ENCODE measurements at places on chromosomes 1 and 21.

DNA sequence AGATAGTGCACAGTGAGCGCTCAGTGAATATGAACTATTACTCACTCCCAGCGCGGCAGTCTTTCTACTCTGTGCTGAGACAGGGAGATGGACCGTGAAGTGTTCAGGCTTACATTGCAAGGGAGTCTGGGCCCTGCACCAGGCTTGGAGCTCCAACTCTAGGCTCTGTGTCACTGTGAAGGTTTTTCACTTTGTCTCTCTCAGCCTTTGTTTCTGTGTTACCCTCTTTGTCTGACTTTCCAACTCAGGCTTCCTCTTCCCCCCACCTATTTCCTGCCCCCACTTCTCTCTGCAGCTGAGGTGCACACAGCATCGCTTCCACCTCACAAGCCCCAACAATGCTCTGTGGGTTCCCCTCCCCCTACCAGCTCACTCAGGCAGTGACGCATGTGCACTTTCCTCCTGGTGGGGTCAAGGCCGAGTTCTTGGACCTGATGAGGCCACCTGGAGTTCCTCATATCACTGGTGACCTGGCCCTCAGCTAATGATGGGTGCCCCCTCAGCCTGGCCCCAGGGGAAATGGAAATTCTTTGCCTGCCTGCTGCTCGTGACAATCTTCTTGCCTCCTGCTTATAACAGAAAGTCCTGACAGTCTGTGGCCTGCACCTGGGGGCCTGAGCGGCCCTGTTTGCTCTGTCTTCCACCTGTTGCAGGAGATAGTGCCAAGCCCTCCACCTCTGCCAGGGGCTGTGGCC is 1.1 kb upstream of the LCK start:
- no peak for DNase-seq

- no peak for DNase-seq
Observed at GRCh38 chr1:117605164-117605773, 579 bp upstream of the TENT5C start.

GRCh38 chr1:212608959-212609700 is 569 bp downstream of the ATF3 start:
- peak; percentile 24 for DNase-seq

GRCh38 chr1:243390162-243390791 is 134.4 kb downstream of the SDCCAG8 start:
- DNase-seq = no peak

DNA sequence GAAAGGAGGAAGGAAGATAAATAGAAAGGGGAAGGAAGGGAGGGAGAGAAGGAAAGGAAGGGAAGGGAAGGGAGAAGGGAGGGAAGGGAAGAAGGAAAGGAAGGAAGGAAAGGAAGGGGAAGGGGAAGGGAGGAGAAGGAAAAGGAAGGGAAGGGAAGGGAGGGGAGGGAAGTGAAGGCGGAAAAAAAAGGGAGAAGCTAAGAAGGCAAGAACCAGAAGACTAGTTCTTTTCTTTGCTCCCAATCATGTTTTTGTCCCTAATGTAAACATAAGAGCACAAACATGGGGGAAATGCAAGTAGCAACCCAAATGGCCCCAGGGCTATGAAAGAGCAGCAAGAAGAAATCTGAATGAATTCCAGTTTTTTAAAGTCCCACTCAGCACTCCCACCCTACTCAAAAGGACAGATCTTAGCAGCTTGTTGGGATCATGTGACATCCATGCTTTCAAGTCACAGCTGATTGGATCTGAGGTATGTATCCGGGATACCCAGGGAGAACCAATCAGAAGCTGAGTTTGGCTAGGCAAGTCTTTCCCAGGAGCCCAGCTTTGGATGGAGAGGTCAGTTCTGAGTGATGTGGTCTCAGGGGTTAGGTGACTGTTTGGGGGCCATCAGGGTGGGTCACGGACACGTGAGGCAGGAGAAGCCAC is 24.2 kb upstream of the FHAD1 start:
- DNase-seq = no peak

GRCh38 chr1:198175423-198176170 is 18.8 kb downstream of the NEK7 start:
- DNase-seq = no peak

GRCh38 chr21:45542242-45542666 is at the start of gene SLC19A1:
SLC19A1 (minus strand) TSS chr21:45542440; CDS start chr21:45537959, 4,481 bp downstream.
- DNase-seq = no peak

DNA sequence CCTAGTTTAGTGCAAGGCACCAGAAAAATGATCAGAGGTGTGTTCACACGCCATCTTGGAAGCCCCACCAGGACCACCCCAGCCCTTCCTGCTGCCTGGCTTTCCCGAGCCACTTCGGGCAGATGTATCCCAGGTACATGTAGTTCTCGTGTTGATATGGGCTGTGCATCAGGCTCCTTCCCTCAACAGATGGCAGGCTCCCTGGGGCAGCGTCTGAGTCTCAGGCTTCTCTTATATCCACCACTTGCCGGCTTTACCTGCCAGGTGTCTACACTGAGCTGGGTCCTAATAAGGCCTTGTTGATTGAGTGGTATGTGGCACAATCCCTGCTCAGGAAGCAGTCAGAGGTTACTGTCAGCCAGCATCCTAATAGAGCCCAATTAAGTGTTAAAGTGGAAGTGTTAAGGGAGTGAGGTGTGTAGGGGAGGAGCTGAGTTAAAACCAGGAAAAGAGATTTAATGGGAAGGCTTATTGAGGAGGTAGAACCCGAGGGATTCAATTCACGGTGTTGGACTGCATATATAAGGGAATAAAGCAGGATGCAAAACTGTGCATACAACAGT is 8.5 kb downstream of the GPA33 start:
- DNase-seq = peak; percentile 25
